ENCODE measurements at places on chromosomes 4 and X.

GRCh38 chr4:82802911-82803310 is 4.3 kb upstream of the SCD5 start:
- no peak for DNase-seq

DNA sequence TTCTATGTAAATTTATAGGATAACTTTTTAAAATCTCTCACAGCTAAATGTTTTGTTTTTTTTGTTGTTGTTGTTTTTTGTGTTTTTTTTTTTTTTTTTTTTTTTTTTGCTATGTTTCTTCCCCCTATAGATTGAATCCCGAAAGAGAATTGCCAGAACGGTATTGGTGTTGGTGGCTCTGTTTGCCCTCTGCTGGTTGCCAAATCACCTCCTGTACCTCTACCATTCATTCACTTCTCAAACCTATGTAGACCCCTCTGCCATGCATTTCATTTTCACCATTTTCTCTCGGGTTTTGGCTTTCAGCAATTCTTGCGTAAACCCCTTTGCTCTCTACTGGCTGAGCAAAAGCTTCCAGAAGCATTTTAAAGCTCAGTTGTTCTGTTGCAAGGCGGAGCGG is 4.1 kb downstream of the BRS3 start:
- DNase-seq: no peak

- DNase-seq: no peak
Measured at GRCh38 chr4:90904021-90904420, 776.8 kb downstream of the CCSER1 start.

GRCh38 chr4:123889507-123889906 is 492.9 kb downstream of the SPRY1 start:
- no peak for DNase-seq

GRCh38 chr4:108527723-108528122 is 92.7 kb upstream of the RPL34 start:
- no peak for DNase-seq

GRCh38 chr4:64559571-64559970 is 150.3 kb upstream of the TECRL start:
- no peak for DNase-seq

DNA sequence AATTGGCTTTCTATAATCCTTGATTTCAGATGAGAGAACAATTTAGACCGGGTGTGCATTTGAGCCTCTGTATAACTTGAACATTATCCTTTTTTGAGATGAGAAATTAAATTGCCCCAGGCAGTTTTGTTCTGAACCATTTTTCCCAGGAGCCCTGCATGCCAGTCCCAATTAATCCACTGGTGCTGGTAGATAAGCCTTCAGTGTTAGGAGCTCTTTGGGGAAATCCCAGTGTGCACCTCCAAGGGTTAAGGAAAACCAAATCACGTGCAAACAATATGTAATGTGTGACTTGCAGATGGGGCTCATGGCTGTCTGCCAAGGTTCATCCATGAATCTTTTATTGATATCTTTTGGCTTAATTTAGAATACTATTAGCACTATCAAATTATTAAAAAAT is 43.2 kb downstream of the KIT start:
- no peak for DNase-seq

DNA sequence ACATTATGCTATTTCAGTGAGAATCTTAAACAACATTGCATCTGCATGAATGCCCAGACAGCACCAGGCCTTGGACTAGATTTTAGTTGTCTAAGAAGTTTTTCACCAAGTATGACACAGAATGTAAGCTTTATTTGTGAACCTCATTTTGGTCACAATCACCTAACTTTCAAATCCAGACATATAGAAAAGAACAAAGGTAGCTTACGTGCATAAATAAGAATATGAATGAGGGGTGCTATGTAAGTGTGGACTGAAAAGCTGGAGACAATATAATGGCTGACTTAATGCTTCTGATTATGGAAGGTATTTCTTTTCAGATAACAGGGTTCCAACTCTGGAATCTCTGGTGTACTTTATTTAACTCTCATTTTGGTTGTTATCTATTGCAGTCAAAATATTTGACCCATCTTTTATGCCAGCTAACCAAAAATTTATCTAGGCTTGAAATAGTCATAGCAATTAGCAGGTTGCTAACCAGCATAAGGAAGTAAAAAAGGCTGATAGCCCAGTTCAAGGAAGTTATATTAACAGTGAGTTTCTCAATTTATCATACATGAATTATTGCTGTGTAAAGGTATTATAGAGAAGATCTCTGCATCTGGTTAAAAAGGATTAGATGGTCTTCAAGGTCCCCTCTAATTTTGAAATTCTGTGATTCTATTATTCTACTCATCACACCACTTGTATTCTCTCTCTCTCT is 36.5 kb downstream of the SLC7A11 start:
- no peak for DNase-seq

DNA sequence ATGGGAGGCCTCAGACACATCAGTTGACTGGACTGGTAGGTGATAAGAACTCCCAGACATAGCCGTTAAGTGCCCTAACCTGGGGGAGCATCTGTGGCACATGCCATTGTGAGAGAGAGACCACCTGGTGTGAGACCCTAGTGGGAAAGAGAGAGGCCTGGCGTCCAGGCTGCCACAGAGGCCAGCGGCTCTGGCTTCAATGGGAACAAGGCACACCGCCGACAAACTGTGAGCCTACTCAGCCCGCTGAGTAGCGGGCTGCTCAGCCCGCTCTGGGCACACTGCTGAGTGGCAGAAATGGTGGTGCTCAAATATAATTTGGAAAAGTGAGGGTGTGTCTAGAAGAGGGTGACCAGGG is 34.0 kb downstream of the PHKA2 start:
- no peak for DNase-seq

All from activated CD8-positive, alpha-beta memory T cell treated with anti-CD3 and anti-CD28 coated beads for 1 hour (primary cell).